ENCODE measurements at places on chromosomes 1 and 21. TPM values are rescaled to one million over a fixed set of nuclear protein-coding genes. Genes with fewer than 3 reads are reported as not detected.

EPS8L3 gene
- not detected for total RNA-seq

- no peak for DNase-seq
Measured at GRCh38 chr1:154866257-154867063, 3.6 kb downstream of the KCNN3 start.

GRCh38 chr1:115753830-115754229, 14.7 kb downstream of the CASQ2 start:
- DNase-seq, result no peak

AIRE gene
- total RNA-seq, result not detected

MYCL gene
- 5.5 TPM for total RNA-seq

GRCh38 chr1:180615493-180616290, 16.1 kb upstream of the XPR1 start:
- peak; percentile 76 for DNase-seq

DNA sequence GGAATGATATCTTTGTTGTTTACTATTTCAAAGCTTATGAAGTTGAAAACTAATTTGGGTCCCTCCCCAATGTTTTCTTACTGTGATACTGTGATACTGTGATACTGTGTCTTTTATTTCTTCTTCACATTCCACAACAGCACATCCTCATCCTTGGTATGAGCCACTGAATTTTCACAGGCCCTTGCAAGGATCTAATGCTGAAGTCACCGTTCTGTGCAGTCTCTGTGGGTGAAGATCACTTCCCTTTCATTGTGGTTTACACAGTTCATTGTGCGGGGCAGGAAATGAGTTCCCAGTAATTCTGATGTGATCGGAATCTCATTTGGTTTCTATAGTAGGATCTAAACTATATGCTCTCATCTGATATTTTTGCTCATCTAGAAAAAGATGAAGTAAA, 32.1 kb upstream of the PAXBP1 start:
- DNase-seq, result no peak

DNA sequence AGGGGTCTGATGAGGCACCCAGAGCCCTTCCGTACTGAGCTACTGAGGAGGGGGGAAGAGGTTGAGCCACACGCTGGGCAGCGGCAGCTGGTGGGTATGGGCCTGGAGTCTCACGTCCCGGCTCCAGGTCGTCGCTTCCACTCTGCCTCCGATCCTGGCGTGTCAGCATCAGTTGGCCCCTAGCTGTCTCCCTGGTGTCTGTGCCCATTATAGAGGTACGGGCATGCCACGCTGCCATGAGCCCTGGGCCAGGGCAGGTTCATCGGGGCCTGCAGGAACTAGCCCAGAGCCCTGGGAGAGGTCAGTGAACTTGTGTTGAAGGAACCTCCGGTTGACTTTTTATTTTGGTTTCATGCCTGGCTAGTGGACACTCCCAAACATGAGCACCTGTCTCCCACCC, 18.2 kb downstream of the COQ8A start:
- no peak for DNase-seq

DNA sequence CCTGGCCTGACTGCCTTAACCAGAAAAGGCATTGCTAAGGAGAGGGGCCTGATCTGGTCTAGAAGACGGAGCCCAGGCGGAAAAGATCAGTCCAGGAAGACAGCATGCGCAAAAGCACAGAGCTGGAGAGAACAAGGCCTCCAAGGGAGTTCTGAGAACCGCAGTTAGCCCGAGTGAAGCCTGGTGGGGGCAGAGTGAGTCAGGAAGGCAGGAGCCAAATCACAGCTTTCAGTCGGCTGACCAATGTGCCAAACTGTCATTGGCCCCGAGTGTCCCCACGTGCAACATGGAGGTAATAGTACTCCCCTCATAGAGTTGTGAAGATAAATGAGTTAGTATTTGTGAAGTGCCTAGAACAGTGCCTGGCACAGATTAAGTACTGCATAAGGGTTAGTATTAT, 1.2 kb upstream of the TSPAN2 start:
- no peak for DNase-seq

DNA sequence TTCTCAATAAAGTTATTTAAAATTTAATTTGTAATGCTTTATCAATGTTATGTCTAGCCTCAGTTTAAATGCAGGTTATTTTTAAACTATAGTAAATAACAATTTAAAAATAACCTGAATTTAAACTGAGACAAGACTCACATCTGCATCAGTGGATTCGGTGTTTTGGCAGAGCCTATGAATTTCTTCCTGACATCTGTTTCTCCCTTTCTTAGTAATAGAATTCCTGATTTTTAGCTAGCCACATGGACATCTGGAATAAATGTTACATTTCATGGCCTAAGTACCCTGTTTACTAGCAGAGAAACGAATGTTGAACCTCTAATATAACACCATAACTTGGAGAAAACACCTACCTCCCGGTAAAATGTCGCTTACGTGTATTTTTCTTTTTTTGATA, 1141.6 kb upstream of the ADGRL2 start:
- no peak for DNase-seq

GRCh38 chr1:71586030-71586429, 505.2 kb upstream of the ZRANB2 start:
- peak; percentile 61 for DNase-seq

- peak; percentile 14 for DNase-seq
Measured at GRCh38 chr1:20829531-20829930, 42.4 kb upstream of the HP1BP3 start.

GRCh38 chr1:162210196-162210595, 140.7 kb downstream of the NOS1AP start:
- no peak for DNase-seq

DNA sequence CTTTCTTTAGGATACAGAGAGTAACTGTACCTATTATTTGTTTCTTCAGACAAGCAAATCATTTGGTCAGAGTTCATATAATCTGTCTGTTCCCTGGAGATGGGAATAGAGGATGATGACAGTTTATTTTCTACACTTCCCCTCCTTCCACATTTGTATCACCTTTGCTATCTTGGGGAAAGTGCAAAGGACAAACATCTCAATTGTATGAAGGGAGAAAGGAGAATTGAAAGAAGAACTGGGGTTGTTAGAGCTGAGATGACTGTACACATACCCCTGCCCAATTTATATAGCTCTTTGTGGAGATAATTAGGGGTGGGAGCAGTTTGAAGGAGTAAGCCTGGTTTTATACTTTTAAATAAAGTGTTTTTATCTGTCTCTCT, 14.0 kb downstream of the POLR3GL start:
- DNase-seq, result no peak

DNA sequence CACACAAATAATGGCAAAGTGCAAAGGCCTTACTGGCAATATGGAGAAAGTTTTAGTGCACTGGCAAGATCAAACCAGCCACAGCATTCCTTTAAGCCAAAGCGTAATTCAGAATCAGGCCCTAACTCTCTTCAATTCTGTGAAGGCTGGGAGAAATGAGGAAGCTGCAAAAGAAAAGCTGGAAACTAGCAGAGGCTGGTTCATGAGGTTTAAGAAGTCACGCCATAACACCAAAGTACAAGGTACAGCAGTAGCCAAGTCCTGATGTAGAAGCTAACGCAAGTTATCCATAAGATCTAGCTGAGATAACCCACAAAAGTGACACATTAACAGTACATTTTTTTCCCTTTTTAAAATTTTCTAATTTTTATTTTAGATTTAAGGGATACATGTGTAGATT, 57.1 kb downstream of the SLC27A3 start:
- no peak for DNase-seq

DNA sequence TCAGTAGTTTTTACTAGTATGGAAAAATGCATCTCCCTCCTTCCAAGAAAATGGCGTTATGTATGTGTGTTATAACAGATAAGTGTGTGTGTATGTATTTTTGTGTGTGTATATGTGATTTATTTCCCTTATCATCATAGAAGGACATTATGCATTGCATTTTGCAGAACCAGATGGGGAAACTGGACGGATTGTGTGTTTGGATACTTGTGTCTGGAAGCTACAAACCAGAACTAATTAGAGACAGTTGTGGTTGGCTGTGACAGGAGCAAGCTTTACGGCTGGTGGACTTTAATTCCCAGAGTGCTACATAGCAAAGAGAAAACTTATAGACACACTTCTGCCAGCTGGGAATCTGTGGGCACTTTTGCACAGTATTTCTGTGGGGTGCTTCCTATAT, 162.5 kb downstream of the RWDD3 start:
- DNase-seq, result no peak

DNA sequence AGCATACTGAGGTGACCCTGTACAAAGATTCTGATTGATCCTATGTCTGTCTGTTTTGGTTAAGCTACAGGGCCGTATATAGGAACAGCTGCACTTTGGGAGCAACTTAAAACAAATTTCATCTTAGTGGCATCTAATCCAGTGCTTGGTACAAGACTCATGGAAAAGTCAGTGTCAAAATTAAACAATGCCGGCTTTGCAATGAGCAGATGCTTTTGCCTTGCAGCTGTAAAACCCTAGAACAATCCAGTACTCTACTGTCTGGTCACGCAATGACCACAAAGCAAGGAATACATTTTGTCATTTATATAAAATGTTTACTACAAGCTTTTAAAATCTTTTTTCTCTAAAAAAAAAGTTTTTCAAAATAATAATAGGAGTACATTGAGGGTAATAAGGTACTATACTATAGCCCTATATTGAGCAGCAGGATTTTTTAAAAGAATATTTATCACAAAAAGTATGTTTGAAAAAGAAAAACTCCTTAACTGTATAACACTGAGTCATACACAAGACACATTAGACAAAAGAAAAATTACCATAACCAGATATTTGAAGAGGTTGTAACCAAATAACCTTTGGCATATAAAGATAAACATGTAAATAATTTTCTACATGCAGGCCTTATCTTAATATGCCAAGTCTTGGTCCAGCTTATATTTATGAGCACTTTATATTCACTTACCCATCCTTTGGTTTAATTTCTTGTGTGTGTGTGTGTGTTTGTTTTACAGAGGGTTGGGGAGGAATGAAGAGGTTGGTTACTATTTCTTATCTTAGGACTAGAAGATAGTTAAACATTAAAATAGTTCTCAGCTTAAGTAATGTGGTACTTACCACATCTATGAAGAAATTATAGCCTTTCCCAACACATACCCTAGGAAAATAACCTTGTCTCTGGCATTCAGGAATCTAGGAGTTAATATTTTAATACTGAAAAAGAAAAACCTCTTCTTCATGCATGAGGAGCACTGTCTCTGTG, 262.3 kb downstream of the FAF1 start:
- DNase-seq, result no peak

NKAIN1 gene
- not detected for total RNA-seq

- DNase-seq, result no peak
Measured at GRCh38 chr1:94928293-94928939, 1.5 kb upstream of the CNN3 start.

ENSA gene
- total RNA-seq, result 123 TPM

DNA sequence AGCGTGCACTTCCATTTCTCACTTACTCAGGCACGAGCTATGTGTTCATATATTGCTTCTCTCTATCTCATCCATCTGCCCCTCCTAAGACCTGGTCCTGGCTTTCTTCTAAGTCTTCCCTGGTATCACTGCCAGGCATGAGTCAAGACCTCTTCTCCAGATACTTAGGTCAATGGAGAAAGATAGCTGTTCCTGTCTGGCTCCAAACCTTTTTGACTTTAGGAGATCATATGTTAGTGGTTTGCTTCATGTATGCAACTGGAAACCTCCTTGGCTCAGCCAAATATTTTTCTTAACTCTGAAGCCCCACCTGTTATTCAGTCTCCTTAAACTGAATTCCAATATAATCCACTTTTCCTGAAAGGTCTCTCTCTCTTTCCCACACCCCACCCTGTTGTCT, 211.6 kb upstream of the PTBP2 start:
- no peak for DNase-seq

C1QB gene
- not detected for total RNA-seq

CAMK1G gene
- not detected for total RNA-seq

DNA sequence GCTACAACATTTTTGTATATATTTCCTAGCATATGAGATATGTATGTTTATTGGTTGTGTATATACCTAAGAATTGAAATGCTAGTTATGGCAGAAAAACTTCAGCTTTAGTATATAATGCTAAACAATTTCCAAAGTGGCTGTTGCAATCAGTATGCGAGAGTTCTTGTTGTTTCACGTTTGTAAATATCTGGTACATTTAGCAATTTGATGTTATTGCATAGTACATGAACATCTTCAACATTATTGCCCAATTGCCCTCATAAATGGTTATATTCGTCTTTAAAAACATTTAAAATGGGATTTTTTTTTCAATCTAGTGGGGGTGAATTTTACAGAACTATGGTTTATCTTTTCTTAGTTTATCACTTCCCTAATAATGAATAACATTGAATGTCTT, 86.2 kb upstream of the HP1BP3 start:
- no peak for DNase-seq

YIPF1 gene
- total RNA-seq, result 28.4 TPM

DNA sequence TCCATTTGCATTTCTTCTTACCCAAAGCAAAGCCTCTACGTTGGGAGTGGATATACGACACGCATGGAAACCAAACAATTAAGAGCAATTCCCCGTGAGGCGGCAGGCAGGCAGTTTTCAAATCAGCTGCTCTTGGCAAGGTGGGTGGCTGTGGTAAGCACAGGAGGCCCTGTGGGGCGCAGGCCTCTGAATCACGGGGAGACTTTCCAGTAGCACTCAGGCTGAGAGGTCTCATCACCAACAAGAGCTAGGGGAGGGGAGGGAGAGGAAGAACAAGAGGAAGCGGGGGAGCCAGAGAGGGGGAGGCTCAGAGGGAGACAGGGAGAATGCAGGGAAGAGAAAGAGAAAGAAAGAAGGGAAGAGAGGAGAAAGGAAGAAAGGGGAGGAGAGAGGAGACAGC, 56.4 kb downstream of the MT1HL1 start:
- DNase-seq, result no peak

DNA sequence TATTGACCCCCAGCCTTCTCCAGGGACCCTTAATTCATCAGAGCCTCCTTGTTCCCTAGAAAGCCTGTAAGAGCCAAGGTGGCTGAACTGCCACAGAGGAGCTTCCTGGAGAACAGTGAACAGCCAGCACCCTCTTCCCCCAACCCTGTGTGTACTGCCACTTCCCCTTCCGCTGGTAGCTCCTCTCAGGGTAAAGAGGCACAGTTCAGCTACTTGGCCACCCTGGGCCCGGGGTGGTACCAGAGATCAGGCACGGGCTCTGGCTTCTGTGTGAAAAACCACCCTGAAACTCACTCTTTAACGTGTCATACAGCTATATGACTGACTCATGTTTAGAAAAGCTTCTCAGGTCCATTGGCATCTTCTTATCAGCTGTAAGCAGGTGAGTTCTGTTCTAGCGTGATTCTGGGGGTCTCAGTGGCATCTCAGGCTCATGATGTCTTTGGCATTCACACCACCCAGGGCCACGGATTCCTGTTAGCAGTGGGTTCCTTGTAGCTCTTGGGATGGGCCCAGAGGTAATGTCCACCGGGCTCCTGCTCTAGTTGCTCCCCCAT, 22.4 kb downstream of the ARMH1 start:
- DNase-seq, result no peak

- DNase-seq, result peak; percentile 42
Measured at GRCh38 chr1:57307392-57308170, 116.3 kb downstream of the DAB1 start.

DNA sequence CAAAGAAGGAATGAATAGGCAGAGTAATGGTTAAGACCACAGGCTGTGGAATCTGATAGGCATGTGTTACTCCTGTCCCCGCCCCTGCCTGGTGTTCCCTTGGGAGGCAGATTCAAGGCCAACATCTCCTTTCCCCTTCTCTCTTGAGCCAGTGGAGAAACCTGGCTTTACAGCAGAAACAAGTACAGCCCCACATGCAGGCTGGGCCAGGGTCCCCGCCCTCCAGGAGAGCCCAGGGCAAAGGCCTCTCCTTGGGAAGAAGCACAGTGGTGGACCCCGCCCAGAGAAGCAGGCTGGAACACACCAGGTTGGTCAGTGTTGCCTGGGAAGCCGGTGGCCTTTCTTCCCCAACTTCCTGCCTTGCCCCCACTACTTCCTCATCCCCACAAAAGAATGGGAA, 6.8 kb downstream of the C1orf167 start:
- DNase-seq, result no peak

LCE3E gene
- total RNA-seq, result not detected
